HT1080 (cell line): ENCODE measurements at places on chromosomes 5 and 9. TPM values are rescaled to one million over a fixed set of nuclear protein-coding genes. Genes with fewer than 3 reads are reported as not detected.

Gene POLK
- total RNA-seq = 14.7 and 15.8 TPM in 2 replicates

DNA sequence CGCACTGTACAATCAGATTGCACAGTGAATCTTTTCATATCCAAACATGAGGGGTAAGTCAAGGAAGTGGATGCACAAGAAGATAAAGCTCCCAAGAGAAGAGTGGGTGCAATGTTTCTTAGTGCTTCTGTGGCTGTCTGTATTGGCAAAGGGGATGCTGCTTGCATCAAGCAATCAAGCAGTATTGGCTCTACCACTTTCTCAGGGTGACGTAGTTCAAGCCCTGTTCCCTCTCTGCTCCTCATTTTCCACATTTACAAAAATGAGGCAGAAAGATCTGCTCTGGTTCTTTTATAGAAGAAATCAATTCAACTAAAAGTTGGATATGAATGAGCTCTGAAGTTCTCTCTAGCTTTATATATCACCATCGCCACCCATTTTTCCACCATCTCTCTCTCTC lies 2.3 kb downstream of the TNFSF8 start:
- no peak for DNase-seq

DNA sequence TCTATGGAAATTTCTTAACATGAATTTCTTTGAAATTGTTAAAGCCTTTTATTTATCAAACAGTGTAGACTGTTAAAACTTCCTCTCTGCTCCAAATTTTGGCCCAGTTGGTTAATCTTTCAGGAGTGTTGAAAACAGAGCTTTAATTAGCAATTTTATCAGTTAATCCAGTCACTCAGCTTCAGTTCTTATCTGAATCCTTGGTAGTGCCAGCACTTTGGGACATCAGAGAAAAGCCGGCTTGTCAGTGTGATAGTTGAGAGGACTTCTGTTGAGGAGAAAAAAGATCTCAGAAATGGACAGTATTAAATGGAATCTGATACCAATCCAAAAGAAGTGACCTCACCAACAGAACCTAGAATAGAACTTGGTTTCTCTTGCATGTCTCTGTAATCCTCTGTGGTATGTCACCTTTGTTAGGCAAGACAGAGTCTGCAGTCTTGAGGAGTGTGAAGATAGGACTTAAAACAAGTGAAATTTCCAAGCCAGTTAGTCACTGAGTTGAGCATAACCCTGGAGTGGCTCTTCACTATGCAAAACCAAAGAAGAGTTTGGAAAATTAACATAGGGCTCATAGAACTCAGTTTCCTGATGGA lies 251.8 kb downstream of the NNT start:
- DNase-seq = no peak

DNA sequence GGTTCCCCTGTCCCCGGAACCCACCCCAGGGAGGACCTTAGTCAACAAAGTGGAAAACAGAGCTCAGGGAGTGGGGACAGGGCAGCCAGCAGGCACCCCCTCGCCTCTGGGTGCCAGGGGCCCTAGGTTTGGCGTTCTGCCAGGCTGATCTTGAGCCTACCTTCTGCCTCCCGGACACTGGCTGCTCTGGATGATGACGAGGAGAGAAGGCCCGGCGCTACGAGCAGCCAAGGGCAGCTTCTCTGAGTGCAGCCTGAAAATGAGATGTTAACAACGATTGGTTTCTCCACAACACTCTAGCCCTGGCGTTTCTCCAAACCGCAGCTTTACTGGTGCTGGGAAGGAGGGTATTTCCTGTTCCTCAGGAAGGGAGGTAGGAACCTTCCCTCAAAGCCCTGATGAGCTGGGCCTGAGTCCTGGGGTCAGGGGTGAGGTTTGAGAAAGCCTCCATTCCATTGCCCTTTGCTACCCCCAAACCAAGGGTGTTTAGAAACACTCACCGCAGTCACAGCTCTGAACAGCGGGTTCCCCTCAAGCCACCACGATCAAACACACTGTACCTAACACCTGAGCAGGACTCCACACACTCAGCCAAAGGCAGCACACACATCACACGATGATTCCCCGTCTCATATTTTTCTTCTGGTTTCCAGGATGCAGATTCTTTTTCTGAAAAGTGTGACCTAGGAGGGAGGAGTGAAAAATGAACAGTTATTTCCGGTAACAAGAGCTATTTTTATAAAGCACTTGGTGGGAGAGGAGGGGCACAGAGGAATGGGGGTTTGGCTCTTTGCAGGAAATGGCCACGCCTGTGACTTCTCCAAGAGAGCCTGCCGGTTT lies at the start of gene STING1:
STING1 (minus strand) TSS at position 709 of the 840 bp plus-strand sequence. CDS start 1,054 bp downstream, outside the sequence.
- DNase-seq = peak; percentile 99

DNA sequence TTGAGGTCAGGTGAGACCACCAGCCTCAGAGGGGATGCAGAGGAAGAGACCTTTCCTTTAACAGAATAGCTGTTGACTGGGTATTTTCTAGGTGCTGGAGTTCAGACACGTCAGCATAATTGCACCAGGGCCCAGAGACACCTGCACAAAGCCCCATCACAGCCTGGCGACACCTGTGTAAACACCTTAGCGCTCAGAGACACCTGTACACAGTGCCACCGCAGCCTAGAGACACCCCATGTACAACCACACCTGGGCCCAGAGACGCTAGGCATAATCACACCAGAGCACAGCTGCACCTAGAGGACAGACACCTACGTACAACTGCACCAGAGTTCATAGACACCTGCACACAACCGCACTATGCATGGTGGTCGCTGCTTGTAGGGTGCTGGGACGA lies 1.0 kb downstream of the TRIP13 start:
- no peak for DNase-seq

DNA sequence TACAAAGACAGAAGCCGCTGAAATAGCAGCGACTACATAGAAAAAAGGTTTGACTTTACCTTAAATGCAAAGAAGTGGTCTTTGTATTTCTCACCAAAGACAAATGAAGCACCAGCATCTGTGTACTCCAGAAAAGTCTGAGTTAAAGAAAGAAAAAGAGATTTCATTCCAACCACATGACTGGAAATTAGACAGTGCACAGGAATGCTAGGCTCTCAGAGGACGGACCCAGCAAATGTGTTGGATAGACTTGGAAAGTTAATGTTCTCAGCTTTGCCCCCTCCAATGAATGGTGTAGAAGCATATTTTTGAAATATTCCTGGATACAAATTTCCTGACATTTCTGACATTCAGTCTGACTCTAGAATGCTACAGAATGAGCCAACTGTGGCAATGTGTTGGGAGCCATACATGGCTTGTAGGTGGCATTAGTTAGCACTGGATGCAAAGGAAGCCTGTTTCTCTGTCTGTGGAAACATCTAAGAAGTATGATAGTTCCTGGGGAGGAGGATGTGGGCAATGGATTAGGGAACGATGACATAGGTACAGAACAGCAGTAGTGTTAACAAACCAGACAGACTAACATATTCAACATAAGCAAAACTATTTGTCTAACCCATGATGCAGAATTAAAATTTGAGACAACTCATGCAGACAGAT lies 43.3 kb downstream of the SLC28A3 start:
- peak; percentile 21 for DNase-seq

DNA sequence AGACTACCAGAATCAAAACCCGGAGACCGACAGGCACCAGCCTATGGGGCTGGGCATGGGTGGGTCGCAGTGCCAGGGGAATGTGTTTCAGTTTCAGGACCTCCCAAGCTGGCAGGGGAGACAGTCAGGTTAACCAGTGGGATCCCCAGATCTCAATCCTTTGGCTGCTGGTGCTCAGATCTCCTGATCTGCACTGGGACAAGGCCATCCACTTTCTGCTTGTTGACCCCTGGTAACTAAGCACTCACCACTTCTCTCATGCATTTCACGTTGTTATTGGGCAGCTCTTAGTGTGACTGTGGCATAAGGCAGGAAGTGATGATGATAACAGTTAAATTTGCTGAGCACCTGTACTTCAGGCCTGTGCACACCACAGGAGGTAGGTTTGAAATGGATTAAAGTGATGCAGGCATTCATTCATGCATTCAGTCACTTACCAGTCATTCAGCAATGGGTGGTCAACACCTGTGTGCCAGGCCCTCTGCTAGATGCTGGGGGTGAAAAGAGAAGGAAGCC lies 42.1 kb upstream of the STXBP1 start:
- peak; percentile 71 for DNase-seq

- DNase-seq = no peak
These were observed 134.6 kb upstream of the ASTN2 start for GRCh38 chr9:117549444-117549843.

DNA sequence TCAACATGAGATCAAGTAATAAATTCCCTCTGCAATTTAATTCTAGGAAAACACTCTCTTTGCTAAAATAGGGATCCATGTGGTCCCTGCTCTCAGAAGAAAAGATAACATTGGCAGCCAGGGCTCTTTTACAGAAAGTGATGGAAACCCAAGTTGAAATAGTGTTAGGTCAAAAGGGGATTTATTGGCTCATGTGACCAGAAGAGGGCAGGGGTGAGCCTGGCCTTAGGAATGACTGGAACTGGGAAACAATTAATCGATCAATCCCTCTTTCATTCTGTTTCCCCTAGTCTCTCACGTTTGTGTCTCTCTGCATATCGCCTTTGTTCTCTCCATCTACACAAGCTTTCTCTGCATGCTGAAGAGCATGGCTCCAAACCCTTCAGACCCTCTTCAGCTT lies 58.3 kb upstream of the ALDH1B1 start:
- no peak for DNase-seq
